ENCODE measurements at places on chromosomes 16 and 17.
A peak's percentile ranks its signal among the peaks of the same experiment; 100 is the strongest.

DNA sequence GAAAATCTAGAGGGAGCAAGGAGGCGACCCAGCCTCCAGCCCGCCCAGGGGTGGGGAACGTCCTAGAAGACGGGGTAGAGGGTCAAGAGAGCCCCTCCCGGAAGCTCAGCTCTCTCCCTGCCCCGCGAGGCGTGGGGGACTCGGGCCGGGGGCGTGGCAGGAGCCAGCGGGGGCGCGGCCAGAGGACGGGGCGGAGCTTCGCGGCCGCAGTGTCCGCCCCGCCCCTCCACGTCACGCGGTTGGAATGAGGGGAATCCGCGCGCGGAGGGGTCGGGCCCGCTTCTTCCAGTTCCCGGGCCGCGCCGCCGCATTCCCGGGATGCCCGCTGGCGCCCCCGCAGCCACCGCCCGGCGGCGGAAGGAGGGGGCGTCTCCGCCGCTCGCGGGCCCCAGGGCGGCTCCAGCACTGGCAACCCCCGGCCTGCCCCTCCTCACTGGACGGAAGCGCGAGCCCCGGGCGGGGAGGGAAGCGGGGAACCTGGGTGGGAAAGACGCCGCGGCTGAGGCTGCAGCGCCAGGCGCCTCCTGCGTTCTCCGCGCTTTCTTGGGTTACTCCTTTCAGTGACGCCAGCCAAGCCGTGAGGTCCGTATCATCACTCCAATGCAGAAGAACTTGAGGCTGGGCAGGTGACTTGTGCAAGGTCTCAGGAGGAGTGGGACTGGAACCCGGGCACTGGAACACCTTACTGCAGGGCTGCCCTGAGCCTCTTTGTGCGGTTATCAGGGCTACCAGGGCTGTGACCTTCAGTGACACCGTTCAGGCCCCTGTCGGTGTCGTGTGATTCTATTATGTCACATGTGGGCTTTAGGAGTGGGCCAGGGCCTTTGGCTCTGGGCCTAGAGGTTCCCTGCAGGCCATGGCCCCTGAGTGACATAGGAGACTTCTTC, 4.3 kb downstream of the MYO1C start:
- DNase-seq = no peak

GRCh38 chr16:57007530-57007929, 18.2 kb downstream of the NLRC5 start:
- no peak for DNase-seq

DNA sequence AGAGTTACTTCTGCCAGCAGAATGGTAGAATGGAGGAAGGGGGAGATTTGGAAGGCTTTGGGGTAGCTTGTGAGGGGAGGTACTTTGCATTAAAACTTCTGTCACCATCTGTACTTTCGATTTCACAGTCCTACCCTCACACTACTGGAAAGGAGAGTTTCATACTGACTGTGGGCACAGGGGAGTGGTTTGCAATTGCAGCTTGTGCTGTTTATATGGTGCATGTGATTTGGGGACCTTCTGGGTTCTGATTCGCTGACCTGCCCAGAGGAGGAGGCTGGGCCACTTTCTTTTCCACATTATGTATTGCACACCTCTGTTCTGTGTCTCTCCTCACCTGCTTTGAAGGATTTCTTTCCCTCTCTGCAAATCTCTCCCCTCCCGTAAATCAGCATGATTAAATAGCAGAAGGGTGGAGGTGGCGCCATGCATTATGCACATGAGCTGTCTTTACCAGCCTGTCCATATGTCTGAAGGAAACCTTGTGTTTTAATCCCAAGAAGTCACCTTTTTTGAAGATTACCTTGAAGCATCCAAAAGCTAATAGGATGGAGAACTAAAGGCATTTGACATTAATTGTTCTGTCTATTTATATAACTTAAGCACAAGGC, 90.9 kb downstream of the RBFOX1 start:
- no peak for DNase-seq

- DNase-seq = no peak
Observed at GRCh38 chr17:82138511-82138992, 40.5 kb upstream of the FASN start.

DNA sequence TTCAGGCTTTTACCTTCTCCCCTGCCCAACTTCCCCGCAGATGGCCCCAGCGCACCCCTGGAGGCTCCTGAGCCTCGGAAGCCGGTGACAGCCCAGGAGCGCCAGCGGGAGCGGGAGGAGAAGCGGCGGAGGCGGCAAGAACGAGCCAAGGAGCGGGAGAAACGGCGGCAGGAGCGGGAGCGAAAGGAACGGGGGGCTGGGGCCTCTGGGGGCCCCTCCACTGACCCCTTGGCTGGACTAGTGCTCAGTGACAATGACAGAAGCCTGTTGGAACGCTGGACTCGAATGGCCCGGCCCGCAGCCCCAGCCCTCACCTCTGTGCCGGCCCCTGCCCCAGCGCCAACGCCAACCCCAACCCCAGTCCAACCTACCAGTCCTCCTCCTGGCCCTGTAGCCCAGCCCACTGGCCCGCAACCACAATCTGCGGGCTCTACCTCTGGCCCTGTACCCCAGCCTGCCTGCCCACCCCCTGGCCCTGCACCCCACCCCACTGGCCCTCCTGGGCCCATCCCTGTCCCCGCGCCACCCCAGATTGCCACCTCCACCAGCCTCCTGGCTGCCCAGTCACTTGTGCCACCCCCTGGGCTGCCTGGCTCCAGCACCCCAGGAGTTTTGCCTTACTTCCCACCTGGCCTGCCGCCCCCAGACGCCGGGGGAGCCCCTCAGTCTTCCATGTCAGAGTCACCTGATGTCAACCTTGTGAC, 3.6 kb downstream of the MAPK7 start:
- DNase-seq = no peak

GRCh38 chr16:78476615-78477014, 377.2 kb downstream of the WWOX start:
- DNase-seq = no peak

GRCh38 chr16:88792078-88792550, 7.1 kb upstream of the PIEZO1 start:
- DNase-seq = no peak

GRCh38 chr16:14427371-14427948, 202.6 kb downstream of the PARN start:
- DNase-seq = no peak

DNA sequence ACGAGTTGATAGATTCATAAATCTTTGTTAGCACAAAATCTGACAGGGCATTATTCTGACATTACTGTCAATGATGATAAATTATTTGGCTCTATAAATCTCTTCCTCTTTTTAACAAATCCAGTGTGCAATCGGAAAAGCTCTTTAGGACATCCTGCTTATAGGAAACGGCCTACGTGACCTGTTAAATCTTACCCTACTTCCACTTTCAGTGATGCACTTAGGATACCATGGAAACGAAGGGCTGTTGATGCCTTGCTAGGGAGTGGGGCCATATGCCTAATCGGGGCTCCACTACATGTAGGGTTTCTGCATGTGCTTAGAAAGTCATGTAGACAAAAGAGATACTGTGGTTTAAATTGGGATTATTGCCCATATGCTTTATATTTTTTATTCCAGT, 27.2 kb downstream of the ZNF594 start:
- no peak for DNase-seq

- peak; percentile 84 for DNase-seq
Observed at GRCh38 chr17:50661795-50662391, 27.2 kb downstream of the ABCC3 start.

DNA sequence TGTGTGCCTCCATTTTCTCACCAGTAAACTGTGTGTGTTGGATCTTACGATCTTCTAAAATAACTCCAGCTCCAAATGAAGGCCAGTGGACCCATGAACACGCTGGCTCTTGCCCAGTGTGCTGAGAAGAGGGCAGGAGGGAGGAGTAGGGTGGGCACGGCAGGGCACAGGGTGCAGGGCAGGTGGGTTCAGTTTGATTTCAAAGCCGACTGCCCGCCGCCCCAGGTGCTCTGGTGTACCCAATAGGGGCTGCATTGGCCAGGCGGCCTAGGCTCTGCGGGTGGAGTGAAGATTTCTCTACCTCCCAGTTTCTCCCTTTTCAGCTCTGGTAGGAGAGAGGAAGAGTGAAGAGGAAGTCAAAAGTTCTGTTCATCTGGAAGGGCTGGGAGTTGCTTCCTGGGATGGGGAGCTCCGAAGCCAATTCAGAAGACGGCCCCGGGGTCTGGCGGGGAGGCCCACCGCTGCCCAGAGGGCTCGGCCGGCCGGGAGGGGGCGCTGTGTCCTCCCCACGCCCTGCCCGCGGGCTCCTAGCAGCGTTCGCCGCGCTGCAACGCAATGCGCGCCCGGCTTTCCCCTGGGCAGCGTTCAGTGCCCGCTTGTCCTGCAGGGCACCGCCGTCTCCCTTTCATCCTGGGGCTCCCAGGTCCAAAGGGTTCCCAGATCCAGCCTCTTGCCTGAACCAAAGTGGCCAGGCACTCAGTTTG, 1.1 kb upstream of the CRHR1 start:
- no peak for DNase-seq

DNA sequence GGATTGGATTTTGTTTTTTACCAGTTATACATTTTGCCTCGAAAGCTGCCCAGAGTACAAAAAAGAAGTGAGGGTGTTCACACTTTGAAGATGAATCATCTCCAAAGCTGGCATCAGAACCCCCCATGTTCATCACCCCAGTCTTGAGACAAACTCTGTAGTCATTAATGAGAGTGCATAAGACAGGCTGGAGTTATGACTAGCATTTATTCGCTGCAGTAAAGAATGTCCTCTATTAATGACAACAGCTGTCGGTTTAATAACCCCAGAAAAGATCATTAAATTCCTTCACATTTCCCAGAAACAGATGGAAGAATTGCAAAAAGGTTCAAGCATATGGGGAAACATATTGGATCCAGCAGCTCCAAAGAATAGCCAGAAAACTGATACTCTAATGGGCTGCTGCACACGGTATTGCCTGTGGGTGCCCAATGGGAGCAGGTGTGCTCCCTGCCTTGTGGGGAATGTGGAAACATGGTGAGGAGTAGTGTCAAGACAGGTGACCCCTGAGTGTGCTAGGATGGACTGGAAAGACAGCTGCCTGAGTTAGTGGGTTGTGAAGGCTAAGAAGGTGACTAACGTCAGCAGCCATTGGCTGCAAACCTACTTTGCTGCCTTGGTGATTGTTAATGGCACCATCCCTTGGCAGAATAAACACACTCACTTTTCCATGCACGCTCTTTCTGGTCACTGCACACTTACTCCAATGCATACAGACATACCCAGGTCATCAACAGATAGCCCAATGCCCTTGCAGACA, 81.9 kb downstream of the AIPL1 start:
- no peak for DNase-seq

GRCh38 chr17:1038459-1039122, 41.7 kb downstream of the TIMM22 start:
- no peak for DNase-seq

DNA sequence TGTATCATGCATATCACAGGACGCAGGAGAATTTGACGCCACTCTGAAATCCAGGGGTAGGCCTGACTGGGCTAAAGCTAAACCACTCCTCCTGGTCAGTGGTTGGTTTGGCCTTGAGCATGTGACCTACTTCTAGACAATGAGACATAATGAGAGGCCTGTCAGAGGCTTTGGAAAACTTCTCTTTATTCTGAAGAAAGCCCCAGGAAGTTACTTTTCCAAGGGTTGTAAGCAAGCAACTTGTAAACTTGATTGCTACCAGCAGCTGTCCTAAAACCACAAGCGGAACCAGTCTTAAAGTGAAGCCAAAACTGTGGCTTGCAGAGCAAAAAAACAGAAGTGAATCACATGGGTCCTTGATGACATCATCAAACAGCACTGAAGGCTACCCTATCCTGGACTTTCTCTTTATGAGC, 138.2 kb upstream of the COX10 start:
- DNase-seq = no peak

DNA sequence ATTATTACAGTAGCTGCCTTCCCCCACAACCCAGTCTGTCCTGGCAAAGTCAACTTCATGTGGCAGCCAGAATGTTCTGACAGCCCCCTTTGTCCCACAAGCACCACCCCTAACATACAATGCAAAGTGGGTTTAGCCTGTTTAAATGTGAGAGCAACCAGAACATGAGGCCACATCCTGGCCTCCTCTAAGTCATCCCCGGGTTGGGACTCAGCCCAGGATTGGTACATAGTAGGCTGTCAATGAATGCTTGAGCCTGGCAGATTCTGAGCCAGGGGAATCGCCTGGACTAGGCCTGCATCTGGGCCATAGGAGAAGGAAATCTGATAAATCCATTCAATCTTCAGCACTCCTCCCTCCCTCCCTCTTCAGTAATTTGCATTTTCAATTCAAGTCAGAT, 4.3 kb upstream of the ITGA3 start:
- no peak for DNase-seq

- DNase-seq = no peak
Observed at GRCh38 chr16:75820672-75821071, 94.4 kb upstream of the CPHXL start.

GRCh38 chr17:65057531-65058090, 1.1 kb upstream of the GNA13 start:
- DNase-seq = no peak

- no peak for DNase-seq
Observed at GRCh38 chr16:57637424-57637823, 9.0 kb downstream of the ADGRG1 start.

- DNase-seq = no peak
Observed at GRCh38 chr17:56884483-56885311, 29.2 kb downstream of the TRIM25 start.

DNA sequence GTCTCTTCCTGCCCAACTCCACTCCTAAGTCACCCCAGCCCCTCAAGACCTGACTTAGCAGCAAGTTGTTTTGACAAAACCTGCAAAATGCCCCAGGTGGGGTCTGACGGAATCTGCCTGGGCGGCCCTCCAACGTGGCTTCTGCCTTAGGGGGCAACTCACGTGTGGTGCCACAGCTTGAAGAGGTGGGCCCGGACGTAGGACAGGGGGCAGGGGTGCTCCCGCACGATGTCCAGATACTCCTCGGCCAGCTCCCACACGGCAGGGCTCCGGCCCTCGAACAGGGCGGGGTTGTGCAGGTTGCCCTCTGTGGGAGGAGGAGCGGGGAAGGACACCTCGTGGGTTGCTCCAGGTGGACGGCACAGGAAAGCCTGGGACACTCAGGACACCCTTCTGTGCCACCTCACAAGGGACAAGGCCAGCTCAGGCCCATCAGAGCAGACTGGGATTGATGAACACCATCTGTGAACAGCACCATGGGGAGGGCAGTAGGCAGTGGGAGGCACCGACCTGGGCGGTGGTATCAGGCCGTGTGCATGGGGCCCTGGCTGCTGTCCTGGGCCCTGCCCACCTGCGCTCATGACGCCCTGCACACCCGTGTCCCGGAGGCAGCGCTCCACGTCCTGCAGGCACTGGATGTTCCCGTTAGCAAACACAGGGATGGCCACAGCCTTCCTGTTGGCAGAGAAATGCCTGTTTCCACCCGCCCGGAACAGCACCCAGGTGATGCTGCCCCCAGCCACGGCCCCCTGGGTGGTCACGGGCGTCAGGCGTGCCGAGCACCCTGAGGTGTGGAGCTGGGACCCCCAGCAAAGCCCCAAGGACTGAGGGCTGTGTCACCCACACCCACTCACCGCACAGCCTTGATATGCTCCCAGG, 4.3 kb downstream of the DUS1L start:
- no peak for DNase-seq

- no peak for DNase-seq
Observed at GRCh38 chr17:40981115-40981514, 3.0 kb downstream of the KRT40 start.

GRCh38 chr16:27452569-27453493, 50.9 kb downstream of the IL21R start:
- no peak for DNase-seq

- DNase-seq = no peak
Observed at GRCh38 chr16:733382-734207, 6.7 kb downstream of the HAGHL start.

- DNase-seq = no peak
Observed at GRCh38 chr17:68320311-68320865, 29.1 kb downstream of the ARSG start.

GRCh38 chr16:66240631-66241395, 125.7 kb upstream of the CDH5 start:
- DNase-seq = no peak

- DNase-seq = no peak
Observed at GRCh38 chr17:33574942-33575445, 281.9 kb upstream of the ASIC2 start.

Data from NCI-H446 (cell line).